ENCODE measurements at places on chromosomes 2 and 18.

DNA sequence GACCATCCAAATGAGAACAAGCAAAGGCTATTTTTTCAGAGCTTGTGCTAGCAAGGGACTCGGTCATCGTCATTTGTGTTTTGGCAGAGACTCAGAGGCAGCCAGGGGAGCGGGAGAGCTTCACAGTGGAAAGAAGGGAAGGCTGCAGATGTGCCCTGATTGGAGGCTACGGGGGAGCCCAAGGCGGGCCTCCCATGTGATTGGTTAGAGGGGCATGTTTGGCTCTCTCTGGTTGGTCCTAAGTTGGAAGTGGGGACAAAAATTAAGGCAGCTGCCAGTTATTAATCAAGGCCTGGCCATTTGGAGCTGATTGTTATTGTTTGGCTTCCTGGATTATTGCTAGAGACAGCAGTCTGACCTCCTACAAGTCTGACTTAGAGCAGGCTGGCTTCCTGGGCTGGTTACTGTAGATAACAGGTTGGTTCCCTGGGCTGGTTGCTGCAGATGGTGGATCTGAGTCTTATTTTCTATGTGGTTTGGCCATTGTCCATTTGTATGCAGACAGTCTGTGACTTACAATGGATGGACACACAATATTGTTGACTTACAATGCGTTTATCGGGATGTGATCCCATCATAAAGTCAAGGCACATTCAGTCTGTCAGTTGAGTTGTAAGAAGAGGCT, 5.9 kb downstream of the FER1L5 start:
- DNase-seq: no peak

DNA sequence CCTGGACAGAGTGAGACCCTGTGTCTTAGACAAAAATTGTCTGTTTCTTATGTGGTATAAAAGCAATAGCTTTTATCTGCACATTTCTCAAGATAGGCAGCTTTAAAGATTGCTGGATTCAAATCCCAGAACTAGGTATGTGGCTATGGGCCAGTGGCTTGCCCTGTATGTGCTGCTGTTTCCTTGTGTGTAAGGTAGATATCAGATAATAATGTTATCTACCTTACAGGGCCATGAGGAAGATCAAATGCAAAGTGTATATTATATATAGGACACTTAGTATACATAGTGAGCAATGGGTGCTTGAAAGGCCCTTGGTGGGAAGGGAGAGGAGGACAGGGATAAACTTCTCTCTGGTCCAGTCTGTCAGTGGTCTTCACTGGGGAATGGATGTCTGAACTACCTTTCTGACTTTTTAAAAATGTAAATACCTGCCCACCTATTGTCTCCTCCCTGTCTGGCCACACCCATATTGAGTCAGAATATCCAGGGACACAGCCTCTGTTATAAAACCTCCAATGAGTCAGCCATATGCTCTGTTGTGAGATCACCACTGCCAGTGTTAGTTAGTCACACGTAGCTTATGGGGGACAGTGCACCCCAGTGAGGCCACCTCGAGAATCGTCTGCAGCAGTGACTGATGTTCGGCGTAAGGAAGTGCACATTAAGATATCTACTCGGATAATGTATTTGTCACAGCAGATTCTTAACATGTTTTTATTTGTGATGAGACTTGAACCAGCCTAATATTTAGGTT, 383.4 kb downstream of the PTPRM start:
- peak; percentile 53 for DNase-seq

GRCh38 chr2:27109083-27109482, 9.8 kb downstream of the CGREF1 start:
- no peak for DNase-seq

DNA sequence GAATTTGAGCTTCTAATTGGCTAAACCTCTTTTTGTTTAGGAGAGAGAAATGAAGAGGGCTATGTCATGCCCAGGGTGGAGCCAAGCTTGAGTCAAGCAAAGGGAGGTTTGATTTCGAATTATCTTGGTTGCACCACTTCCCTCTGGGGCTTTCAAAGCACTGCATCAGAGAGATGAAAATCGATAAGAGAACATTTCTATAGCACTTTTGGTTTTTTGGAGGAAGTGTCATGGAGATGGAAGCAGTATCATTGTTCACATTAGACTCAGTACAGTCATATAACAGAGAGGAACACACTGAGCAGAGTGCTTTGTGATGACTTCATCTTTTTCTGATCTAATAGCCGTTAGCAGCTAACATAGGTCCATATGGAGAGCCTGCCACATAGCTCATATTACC, 120.3 kb upstream of the UXS1 start:
- peak; percentile 23 for DNase-seq

DNA sequence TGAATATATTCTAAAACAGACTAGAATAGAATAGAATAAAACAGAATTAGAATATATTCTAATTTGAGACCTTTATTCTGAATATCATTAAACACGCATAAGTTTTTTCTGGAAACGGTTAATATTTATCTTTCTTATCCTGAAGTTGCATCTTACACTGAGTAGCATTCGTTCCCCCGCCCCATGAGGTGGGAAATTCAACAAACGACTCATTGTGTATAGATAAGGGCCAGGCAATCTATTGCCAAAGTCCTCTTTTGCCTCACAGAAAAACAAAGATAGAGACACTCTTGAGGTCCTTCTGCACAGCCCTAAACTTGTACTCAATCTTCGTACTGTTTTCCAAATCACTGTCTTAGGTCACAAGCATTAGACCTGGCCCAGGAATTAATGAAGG, 98.1 kb downstream of the COL6A3 start:
- DNase-seq: no peak

- no peak for DNase-seq
Observed at GRCh38 chr2:205805136-205805535, 122.8 kb downstream of the NRP2 start.

- DNase-seq: no peak
Observed at GRCh38 chr2:148922776-148923475, 47.9 kb downstream of the KIF5C start.

- no peak for DNase-seq
Observed at GRCh38 chr18:10131460-10132395, 217.9 kb downstream of the VAPA start.

- no peak for DNase-seq
Observed at GRCh38 chr2:112084689-112085374, 29.8 kb downstream of the TMEM87B start.

- DNase-seq: no peak
Observed at GRCh38 chr18:29084120-29084519, 907.2 kb upstream of the CDH2 start.

GRCh38 chr2:34388446-34388845, 789.3 kb upstream of the FAM98A start:
- no peak for DNase-seq

DNA sequence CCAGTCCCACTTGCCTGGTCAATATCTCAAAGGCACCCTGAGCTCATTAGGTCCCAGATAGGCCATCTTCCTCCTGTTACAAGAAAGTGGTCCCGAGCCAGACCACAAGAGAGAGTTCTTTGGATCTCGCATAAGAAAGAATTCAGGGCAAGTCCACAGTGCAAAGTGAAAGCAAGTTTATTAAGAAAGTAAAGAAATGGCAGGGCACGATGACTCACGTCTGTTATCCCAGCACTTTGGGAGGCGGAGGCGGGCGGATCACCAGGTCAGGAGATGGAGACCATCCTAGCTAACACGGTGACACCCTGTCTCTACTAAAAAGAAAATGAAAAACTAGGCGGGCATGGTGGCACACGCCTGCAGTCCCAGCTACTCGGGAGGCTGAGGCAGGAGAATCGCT, 10.8 kb upstream of the SMAD7 start:
- DNase-seq: no peak

DNA sequence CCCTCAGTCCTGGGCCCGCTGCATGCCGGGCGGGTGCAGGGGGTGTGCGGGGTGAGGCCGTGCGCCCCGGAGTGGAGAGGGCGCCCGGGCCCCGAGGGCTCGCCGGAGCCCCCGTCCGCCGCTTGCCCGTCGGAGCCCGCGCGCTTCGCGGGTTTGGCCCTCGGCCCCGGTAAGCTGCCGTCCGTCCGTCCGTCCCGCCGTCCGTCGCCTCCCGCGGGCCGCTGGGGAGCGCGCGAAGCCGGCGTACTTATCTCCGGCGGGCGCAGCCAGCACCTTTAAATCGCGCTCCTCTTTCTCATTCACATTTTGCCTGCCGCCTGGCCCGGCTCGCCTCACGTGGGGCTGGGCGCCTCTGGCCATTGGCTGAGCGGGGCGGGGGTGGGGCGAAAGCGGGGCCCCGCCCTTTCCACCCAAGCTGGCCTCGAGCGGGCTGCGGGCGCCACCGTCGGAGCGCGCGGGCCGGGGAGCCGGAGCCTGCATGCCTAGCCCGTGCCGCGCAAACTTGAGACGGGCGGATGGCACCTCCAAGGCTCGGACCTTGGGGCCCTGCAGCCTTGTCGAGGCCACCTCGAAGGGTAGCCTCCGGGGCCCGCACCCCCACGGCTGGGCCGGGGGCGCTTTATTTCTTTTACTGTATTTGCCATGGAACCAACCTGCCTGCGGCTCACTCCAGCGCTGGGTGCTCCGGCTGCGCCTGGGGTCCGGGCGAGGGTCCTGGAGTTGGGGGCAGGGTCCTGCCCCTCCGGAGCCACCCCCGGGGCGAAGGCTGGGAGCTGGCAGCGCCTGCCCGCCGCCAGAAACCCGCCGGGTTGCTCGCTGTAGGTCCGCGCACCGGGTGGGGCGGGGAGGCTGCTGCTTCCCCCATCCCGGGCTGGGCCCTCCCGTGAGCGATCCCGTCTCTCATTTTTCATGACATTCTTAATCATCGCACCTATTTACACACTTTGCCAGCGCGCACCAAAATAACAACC, at the start of gene GBX2:
GBX2 (minus strand) TSS at position 277 of the 971 bp plus-strand sequence. CDS start 415 bp downstream, outside the sequence.
- DNase-seq: peak; percentile 20

- no peak for DNase-seq
Observed at GRCh38 chr2:68723181-68723580, 11.4 kb upstream of the ARHGAP25 start.

DNA sequence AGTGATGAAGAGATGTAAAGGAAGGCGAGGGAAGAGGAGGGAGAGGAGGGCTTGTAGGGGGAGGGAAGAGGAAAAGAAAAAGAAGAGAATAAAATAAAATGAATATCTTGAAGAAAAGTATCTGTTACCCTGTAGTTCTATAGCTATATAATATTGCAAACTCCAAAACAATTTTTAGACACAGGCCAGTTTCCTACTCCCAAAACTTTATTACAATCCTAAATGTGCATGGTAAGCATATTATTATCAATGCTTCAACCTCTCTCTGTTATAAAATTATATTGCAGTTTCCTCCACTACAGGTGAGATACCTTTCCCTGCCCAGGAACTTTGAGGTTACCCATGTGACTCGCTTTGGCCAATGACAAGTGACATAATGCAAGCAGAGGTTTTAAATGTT, 1351.6 kb upstream of the NRXN1 start:
- DNase-seq: no peak

DNA sequence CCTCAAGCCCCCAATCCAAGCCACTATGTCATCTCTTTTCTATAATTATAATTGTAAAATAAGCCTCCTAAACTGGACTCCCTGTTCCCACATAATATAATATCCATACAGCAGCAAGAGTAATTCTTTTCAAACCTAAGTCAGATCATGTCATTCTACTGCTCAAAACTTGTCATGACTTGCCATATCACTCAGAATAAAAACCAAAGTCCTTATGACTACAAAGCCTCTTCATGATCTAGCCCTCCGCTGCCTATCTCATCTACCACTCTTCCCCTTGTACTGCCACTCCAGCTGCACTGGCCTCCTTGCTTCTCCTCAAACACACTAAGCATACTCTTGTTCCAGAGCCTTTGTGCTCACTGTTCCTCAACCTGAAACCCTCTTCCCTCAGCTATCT, 69.9 kb downstream of the MEMO1 start:
- no peak for DNase-seq

- no peak for DNase-seq
Observed at GRCh38 chr2:11388262-11389051, 44.0 kb upstream of the ROCK2 start.

GRCh38 chr18:78595924-78596573, 383.6 kb upstream of the SALL3 start:
- DNase-seq: no peak

GRCh38 chr2:239303711-239304532, 96.9 kb downstream of the HDAC4 start:
- DNase-seq: peak; percentile 83

DNA sequence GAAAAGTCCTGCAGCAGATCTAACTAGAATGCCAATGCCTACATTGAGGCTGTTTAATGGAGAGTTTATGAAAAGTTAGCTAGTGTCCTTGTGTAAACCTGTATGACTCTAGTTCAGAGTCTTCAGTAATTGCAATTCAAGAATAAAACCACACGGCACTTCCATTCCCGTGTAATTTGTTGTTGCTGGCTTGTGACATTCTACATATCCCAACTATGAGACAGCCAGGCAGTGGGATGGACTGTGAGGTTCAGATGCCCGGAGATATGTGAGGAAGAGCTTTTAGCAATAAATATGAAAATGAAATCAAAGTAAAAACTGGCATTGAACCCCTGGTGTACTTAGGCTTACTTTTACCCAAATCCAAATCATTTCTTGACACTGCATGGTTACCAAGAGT, 263.4 kb downstream of the NEDD4L start:
- DNase-seq: no peak

- DNase-seq: peak; percentile 6
Observed at GRCh38 chr2:88919087-88919738, 227.7 kb downstream of the RPIA start.

DNA sequence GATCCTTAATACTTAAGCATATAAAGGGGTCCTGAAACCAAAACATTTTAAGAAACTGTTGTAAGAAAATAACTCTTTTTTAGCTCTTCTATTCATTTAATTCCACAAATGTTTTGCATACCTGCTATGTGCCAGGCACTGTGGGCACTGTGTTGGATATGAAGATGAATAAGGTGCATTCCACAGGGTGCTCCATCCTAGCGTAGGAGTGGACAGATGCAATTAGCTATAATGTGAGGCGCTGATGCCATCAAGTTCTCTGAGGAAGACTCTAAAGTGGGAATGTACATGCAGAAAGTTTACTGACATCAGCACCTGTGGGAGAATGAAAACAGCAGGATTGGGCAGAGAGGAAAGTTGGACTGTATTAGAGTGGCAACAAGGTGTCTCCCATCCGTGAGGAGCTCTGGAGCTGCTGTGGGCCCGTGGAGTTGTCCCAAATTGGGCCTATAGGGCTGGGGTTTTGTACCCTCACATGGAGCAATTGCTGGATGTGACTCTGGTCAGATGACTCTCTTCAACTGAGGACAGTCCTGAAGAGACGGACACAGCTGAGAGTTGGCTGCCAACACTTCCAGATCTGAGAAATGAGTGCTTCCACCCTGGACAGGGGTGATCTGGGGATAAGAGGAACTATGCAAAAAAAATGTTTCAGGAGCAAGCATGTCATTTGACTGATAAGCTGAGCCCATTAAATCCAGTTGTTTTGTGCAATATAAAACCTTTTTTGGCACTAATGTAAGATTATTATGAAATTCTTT, 22.3 kb downstream of the CD8A start:
- no peak for DNase-seq

DNA sequence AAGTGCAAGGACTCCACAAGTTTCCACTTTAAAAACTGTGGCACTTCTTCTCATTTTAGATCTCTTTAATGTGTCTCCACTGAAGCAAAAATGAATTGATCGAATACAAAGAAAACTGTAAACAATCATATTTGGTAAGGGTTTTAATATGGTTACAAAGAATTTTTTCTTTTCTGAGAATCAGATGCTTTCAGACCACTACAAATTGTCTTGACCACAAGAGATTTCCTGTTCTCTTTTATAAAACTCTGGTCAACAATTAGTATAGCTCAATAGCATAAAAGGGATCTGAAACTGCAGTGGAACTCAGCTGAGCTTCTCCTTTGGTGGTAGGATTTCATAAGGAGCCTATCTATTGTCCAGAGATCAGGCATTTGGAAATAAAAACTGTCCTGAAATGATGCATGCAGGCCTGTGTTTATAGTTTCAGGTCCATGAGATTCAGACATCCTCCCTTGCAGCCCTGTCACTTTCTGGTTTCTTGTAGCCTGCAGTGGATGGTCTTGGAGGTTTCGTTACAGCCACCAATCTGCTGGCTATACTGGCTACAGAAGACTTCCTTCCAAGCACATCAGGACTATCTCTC, 120.0 kb downstream of the DOCK10 start:
- DNase-seq: peak; percentile 60
